ENCODE measurements at places on chromosomes 2 and 18.

- no peak for DNase-seq
These were observed 50.4 kb downstream of the ACKR3 start for GRCh38 chr2:236619910-236620612.

DNA sequence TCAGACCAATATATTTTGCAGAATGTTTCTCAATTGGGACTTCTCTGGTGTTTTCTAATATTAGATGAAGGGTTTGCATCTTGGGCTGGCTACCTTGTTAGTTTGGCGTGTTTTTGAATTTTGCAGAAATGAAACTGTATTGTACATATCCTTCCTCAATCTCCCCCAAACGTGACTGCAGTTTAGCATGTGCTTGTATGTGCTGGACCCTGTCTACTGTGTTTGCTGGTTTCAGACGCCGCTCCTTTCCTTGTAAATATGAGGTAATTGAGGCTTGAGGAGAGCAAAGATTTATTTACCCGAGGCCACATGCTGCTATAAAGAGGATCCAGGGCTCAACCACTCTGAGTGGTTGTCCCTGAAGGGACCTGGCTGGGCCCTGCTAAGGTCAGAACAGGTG is 57.2 kb downstream of the NGEF start:
- no peak for DNase-seq

GRCh38 chr2:16441431-16441830 is 224.2 kb downstream of the CYRIA start:
- DNase-seq = no peak

GRCh38 chr2:240981871-240982800 is 16.3 kb upstream of the SNED1 start:
- DNase-seq = no peak

DNA sequence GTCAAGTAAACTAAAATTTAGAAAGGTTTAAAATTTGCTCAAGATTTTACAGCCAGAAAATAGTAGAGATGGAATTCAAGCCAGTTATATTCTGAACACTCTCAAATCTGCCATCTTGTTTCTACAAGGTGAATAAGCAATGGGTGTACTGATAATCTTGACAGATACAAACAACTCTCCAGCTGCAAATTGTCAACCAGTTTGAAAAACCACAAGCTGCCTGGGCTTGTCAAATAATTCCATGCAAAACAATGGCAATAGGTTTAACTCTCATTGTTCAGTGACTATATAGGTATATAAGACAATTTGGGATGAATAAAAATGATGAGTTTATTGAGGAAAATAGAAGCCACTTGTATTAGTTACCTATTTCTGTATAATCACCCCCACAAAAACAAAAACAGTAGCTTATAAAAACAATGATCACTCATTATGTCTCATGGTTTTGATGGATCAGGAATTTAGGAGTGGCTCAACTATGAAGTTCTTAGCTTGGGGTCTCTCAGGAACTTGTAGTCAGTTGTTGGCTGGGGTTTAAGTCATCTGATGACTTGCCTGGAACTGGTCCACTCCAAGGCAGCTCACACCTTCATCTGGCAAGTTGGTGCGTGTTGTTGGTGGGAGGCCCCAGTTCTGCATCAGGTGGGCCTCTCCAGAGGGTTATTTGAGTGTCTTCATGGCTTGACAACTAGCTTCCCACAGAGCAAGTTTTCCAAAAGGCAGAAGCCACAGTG is 12.6 kb upstream of the EVA1A start:
- DNase-seq = no peak

DNA sequence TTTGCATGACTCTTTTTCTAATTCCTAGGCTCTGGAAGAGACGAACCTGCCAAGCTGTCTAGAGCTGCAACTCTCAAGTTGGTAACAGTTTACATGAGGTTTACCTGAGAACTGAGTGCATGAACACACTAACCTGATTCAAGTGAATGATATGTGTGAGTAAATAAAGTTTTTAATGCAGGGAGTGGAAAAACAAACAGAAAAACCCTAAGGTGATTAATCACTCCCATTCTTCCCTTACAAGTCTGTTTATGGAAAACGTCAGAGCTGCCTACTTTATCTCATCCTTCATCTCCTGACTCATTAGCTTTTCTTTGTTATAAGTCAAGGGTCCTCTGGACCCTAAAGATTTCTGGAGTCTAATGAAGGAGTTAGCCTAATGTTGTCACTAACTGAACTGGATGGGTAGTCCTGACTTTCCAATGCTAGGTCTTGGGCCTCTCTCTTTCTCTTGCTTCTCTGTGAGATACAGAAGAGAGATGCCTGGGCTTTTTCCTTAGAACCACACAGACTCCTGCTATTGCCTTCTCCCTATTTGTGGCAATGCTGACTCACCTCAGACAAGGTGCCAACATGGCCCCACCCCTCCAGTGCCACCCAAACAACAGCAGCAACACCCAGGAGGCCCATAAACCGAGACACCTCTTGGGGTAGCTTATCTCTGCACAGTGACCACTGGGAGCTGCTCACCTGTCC is 952.4 kb downstream of the EPHA4 start:
- DNase-seq = no peak

DNA sequence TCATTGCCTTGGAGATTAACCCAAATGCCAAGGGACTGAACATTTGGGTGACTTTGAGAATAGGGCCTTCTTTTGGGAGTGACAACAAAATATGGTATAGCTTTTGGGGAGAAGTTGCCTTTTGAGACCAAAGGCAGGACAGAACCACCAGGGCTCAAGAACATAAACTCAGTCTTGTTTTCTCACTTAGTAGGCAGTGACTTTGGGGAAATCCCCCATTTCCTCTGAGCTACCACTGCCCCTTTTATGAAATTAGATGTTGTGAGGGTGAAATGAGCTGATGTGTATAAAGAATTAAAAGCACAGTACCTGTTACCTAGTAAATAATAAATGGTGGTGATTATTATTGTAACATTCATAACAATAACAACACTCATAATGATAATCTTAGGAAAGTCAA is 36.5 kb downstream of the GPD2 start:
- no peak for DNase-seq

DNA sequence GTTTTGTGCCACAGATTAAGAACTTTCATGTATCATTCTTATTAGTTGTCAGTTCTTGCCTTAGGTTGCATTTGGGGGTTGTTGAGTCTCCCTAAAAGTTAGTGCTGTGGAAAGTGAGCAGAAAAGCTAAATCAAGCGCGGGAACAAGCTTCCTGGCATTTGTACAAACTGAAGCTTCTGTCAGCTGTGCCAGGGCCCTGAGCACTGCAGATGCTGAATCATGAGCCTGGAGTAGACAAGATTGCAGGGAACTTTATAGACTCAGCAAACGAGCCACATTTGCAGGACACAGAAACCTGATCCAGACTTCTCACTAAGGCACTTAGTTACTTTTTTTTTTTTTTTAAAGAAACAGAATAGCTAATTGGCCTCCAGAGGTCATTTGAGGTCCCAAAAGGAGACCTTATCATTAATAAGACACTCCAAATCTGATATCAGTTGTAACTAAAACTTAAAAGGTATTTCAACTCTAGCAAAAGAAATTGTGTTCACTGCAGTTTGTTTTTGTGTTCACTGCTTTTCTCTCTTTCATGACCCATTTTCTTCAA is 88.7 kb downstream of the ADAM23 start:
- no peak for DNase-seq

DNA sequence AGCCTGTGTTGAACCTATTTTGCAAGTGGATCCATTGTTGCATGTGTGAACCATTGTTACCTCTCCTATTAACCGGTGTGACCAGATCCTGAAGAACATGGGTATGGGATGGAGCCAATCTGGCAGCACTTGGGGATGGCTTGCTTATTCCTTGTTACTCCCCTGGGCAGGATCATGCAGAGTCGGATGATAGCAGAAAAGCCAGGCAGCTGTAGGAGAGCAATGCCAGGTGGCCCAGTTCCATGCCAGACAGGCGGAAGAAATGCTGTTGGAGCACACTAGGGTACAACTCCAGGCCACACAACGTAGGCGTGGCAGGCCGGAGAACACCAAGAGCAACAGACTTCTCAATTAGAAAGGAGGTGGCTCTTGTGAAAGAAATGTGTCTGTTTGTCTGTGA is 16.3 kb upstream of the MYO1B start:
- DNase-seq = no peak

DNA sequence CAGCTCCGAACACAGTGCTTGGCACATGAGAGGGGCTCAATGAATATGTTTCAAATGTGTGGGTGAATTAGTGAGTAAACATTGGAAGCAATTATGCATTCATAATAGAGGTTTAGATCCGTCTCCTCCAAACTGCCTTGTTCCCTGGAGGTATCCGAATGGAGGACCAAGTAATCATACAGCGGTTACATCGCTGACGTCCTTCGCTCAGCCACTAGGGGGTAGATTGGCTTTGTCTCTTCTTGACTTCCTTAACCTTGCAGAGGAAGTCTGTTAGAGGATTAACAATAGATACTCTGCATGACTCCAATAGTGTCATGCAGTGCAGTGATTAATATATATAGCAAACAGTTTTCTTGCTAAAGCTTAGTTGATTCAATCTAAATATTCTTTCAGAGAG is 517.0 kb downstream of the PTPRM start:
- DNase-seq = no peak

DNA sequence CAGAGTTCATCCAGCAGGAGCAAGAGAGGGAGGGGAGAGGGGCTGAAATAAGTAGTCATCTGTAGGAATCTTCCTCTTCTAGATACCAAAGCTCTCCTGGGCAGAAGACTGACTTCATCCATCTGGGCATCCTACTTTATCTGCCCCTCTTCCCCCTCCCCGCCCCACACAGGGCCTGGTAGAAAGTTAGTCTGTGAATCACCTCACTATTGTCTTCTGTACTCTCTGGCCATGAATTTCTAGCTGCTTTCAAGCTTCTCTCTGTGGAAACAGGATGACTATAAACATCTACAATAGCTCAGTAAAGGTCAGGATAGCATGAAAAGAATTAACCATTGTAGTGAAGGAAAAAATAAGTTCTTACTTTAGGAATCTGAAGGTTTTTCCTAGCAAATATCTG is 47.7 kb upstream of the RNU4ATAC start:
- no peak for DNase-seq

GRCh38 chr2:119710281-119710680 is 31.3 kb downstream of the TMEM177 start:
- DNase-seq = no peak

DNA sequence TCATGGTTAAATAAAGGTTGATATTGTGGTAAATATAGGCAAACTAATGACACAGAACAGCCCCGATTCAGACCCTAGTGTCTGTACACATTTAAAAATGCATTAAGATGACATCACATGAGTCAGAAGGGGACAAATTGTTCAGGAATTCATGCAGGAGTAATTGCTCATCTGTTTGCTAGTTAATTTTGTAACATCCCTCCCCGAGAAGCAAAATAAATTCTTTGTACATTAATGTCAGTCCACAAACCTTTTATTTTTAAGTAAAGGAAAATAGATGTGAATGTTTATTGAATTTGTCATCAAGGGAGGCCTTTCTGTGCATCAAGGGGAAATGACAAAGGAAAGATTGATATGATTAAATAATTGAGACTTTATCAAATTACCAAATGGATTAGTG is 69.9 kb downstream of the SH3BP4 start:
- DNase-seq = no peak

DNA sequence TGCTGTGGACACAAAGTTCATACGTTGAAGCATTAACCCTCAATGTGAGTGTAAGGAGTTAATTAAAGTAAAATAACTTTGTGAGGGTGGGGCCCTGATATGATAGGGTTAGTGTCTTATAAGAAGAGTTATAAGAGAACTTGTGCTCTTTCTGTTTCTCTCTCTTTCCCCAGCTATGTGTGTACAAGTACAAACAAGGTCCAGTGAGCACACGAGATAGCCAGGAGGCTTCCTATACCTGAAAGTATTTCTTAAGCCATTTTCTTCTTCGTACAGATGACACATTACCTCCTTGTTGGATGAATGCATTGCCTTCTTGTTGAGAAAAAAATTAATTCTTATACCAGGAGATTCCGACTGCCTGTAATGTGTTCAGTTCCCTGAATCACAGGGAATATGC is 301.2 kb downstream of the PARD3B start:
- no peak for DNase-seq

- DNase-seq = no peak
These were observed 165.5 kb upstream of the SALL3 start for GRCh38 chr18:78813936-78814710.

DNA sequence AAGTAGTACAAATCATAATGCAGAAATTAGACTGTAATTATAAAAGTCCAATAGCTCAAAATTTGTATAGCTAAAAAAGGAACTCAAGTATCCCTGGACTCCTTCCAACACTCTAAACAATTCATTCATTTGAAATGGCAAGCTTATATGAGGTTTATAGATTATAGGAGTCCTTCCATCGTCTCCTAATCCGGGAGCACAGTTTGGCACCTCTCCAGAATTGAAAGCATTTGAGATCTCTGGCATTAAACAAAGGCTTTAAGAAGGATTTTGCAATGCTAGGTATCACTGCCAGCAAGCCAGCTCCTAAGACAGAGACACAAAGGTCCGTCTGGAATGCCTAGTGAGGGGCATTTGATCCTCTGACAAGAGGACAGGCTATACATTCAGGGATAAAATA is 90.9 kb downstream of the ACVR1 start:
- no peak for DNase-seq

DNA sequence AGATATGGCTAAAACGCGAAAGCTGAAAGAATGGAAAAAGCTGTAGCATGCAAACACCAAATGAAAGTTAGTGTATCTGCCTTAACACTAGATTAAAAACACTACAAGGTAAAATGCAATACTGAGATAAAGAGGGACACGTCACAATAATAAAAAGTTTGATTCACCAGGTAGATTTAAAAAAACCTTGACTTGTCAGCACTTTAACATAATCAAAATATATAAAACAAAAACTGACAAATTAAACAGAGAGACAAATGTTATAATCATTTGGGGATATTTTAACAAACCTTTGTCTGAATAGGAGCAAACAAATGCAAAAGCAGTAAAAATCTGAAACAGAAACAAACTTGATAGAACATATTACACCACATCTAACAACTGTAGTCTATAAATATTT is 18.3 kb downstream of the TLK1 start:
- DNase-seq = no peak

DNA sequence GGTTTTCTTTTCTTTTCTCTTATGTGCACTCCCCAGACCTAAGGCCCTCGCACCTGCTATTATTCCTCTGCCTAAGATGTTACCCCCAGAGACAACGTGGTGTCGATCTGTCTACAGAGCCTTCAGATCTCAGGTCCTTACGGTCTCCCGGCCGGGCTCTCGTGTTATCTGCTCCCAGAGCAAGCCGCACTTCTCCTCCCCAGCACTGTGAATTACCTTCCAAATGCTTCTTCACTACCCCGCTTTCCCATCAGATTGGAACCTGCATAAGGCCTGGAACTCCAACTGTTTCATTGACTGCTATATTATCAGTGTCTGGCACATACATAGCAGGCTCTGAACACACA is 71.2 kb upstream of the ODC1 start:
- no peak for DNase-seq

DNA sequence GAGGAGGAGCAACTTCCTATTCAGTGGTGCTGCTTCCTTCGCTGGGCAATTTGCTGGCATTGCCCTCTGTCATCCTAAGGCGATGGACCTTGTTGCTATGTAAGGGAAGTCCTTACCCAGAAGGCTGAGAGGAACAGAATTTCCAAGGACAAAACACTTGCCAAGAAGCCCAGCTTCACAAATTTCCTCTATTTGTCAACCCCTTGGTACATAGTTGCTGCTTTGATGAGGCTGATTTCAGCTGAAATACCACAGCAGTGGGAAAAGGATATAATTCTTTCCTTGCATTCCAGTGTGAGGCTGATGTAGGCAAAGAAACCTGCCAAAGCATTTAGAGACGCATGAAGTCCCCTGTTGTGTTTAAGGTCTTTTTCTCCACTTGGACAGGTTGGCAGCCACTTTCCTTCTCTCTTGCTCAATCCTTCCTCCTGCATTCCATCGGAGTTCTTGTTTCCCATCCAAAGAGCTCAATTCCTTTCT is 16.4 kb upstream of the ST3GAL5 start:
- DNase-seq = no peak

- no peak for DNase-seq
These were observed 355.5 kb downstream of the EPHA4 start for GRCh38 chr2:221216636-221217035.

Data from stimulated activated CD4-positive, alpha-beta T cell treated with anti-CD3 and anti-CD28 coated beads, TNF-alpha, amount 100 ng/mL, for 48 hours (primary cell).